ENCODE measurements at places on chromosomes 7 and 10.

- DNase-seq: peak; percentile 31
Observed at GRCh38 chr7:101172854-101173751, 7.0 kb downstream of the NAT16 start.

DNA sequence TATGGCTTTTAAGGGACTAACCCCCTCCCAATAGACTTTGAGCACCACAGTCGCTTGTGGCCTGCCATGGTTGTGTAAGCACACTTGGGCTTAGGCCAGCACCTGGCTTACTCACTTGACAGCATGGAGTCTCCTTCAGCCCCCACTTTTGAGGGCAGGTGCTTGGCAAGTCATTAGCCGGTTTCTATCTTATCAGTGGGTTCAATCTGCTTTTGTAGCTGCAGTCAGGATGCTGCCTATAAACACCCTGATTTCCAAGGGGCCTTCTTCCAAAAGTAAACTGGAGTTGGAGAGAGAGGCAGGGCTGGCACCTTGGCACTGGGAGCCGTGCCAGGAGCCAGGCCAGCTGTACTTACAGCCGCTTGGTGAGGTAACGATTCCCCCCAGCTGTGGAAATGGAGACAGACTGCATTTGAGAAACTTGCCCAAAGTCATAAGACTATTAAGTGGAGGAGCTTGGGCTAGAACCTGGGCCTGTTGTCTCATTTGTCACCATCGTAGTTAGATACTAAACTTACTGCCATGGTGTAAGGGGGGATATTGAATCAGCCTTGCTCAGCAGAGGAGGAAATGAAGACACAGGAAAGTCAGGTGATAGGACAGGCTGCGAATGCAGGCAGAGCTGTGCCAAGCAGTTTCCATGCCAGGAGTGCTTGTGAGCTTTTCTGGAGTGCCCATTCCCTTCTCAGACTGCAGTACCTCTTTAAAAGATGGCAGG lies 92.2 kb upstream of the EFCAB10 start:
- DNase-seq: no peak

DNA sequence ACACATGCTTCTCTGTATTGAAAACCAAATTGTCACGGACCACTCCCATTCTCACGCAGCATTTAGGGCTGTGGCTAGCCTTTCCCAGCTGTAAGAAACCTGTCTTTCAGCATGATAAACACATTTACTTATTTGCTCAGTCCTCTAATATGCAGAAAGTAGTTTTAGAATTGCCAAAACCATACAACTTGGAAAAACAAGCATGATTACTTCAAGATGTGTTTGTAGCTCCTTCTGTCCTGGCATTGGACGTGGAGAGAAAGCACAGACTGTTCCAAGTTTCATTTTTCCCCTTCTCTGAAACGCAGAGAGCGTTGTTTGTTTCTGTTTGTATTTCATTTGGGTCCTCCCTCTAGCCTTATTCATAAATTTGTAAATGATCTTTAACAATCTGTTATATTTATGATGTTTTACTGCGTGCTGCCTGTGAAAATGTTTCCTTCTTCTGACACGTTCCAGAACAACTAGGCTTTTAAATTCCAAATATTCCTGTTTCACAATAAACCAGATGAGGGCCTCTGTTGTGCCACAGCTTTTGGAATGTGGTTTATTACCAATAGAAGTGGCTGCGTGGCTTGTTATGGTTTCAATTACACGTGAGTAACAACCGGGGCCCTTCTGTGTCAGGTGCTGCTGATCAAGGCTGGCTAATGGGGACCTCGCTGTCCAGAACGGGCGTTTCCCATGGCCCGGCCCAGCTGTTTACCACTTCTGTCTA lies 26.1 kb downstream of the MNX1 start:
- no peak for DNase-seq

- DNase-seq: no peak
Observed at GRCh38 chr10:47045331-47045861, 134.2 kb downstream of the PTPN20 start.

DNA sequence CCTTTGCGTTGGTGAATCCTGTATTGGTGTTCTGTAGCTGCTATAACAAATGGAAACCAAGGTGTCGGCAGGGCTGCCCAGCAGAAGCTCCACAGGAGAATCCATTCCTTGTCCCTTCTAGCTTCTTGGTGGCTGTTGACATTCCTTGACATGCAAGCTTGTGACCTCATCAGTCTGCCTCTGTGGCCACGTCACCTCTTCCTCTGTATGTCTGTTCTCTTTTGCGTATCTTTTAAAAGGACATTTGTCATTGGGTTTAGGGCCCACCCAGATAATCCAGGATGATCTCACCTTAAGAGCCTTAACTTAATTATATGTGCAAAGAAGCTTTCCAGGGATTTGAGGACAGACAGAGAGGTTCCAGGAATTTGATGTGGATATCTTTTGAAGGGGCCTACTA lies 15.3 kb upstream of the ZCCHC24 start:
- no peak for DNase-seq

- DNase-seq: no peak
Observed at GRCh38 chr10:11522821-11523245, 88.6 kb downstream of the USP6NL start.

DNA sequence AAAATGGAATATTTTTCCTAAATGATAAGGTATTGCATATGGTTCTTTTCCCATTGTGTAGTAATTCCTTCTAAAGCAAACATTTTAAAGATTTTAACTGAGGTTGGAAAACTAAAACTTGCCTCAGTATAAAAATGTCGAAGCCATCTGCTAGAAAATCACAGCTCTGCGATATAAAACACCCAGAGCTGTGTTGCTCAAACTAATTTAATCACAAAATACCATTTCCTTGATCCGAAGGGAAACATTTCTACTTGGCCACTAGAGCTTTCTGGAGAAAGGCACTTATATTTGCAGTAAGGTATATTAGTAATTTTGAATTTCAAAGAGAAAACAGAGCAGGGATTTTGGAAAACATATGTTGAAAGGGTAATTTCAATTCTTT lies 209.2 kb upstream of the ZNF32 start:
- no peak for DNase-seq

- no peak for DNase-seq
Observed at GRCh38 chr7:159076333-159076732, 68.3 kb downstream of the VIPR2 start.

DNA sequence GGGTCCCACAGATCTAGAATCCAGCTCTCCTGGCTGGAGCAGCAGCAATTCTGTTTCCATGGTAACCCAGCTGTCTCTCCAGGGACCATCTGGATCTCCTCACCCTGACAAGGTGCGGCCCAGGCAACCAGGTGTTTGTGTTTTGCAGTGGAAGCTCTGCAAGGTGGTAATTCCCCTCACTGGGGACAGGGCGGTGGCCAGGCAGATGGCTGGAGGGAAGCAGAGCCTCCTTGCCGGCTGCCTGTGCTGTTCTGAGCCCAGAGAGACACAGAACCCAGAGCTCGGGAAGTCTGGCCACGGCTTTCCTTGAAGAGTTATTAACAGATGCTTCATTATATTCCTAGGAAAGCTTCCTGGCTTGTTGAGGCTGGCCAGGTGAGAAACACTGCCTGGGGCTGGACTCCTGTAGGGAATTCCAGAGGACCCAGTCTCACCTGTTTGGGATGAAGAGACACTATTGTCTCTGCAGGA lies 118.2 kb upstream of the PPIF start:
- DNase-seq: no peak

DNA sequence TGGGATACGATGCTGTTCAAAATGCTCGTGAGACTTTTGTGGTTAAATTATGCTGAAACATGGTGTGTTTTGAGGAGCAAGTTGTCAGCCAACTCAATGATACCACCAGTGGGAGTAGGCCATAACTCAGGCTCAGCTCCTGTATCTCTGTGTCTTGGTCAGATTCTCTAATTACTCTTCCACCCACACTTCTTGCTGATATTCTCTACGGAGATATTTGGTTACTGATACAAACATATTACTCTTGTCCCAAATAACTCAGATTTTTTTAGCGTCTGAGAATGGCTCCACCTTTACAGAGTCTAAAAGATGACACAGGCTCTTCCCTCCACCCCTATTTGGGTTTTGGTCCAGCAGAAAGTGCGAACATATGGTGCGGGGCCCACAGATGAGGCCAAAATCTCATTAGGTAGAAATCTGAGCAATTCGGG lies 168.9 kb downstream of the PKD1L1 start:
- DNase-seq: no peak

DNA sequence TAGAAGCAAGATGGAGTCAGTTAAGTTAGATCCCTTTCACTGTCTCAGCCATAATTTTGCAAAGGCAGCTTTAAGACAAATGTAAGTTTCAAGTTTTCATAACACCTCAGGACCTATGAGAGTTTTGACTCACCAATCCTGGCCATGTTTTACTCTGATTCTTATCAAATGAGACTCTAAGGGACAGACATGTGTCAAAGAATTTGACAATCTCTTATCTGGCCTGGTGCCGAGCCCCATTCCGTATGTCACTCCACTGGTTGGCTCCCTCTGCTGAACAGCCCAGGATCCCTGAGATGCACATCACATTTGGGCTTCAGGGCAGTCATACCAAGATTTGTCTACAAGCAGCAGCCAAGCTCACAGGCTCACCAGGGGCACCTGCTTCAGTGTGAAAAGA lies 187.6 kb upstream of the STK17A start:
- DNase-seq: no peak

GRCh38 chr10:72375173-72375572 lies 20.5 kb upstream of the DNAJB12 start:
- no peak for DNase-seq

DNA sequence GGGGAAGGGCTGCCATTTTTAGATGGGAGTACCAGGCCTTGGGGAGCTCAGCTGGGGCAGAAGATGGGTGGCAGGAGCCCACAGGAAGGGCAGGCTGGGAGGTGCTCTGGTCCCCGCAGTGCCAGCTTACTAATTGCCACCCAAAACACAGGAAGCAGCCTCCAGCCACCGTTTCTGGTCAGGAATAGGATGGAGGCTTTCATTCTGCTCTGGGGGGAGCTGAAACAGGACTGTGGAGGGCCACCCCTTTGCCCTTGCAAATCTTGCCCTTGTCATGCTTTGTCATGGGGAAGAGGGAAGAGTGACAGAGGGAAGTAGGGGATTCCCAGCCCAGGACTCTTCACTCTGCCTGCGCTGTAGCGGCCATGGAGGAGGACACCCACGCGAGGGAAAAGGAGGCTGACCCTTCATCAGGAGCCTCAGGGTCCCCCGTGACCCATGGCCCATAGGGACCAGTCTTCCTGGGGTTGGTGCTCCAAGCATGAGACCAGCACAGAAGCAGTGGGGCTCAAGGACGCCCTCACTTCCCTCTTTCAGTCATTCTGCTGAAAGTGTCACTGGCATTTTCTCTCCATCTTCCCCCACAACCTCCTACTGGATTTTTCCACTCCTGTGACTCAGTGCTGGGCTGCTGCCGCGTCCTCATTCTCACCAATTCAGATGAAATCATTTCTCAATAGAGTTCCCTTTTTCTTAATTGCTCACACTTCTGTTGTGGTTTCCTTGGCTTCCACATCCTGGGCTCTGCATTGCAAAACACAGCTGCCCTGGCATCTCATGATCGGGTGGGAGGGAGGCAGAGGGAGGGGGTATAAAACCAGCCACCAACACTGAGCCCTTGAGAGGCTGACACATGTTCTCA lies 61.9 kb downstream of the MKI67 start:
- DNase-seq: peak; percentile 79

DNA sequence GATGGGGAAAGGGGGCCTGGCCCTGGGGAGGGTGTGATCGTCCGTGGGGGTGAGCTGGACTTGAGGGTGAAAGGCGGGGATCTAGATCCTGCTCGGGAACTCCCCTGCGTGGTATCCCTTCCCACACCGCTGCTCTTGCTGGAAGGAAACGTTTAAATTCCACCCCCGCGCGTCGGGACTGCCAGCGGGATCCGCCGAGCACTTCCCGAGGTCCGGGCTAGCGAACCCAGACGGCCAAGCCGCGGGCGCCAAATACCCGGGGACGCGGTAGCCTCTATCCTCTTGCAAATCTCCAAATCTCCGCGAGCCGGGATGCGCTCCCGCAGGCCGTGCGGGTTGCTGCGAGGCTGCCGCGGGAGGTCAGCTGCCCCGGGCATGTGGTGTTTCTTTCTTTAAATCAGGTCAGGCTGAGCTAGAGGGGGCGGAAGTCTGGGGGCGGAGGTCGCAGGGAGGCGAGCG lies 904 bp downstream of the NPTX2 start:
- DNase-seq: no peak

- no peak for DNase-seq
Observed at GRCh38 chr10:132884041-132884440, 58.3 kb downstream of the CFAP46 start.

GRCh38 chr7:21580073-21580521 lies 37.3 kb downstream of the DNAH11 start:
- DNase-seq: no peak

DNA sequence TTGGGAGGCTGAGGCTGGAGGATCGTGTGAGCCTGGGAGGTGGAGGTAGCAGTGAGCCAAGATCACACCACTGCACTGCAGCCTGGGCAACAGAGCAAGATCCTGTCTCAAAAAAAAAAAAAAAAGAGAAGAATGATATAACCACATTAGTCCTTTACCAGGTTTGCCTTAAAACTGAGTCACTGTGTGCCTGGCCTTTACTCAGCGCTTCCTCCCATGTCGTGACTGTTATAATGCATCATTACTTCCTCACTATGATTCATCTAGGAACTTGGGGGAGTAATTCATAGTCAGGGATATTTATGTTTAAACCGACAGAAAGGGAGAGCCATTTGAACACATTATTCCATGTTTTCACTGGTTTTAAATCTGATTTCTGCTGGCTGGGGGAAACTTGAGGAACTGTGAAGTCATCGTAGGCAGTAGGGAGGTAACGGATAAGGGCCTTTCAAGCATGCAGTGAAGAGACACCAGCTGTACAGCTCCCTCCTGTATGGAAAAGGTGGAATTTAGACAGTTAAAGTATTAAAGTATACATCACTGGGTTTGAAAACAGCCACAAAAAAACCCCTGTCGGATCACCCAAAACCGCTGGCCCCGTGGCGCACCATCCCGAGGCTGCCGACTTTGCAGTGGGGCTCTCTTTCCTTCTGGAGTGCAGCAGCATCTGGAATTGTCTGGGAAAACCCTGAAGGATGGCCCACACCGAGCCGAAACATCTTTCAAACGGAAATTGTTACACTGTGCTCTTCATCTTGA lies 119.8 kb downstream of the NKX6-2 start:
- no peak for DNase-seq

DNA sequence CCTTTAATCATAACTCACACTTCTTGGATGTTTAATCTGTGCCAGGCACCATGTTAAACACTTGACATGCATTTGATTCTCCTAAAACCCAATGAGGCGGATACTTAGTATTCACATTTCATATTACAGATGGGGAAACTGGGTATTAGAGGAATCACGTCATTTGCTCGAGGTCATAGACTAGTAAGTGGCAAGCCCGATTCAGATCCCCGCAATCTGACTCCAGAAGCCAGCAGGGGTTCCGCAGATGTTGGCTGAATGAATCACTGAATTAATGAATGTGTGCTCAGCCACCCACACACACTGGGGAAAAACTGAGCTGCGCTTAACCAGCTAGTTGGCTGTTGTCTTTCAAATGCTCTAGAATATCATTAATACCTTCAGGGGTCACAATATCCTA lies 22.5 kb upstream of the ENO4 start:
- DNase-seq: no peak

GRCh38 chr10:43383204-43383971 lies 12.0 kb downstream of the FXYD4 start:
- no peak for DNase-seq

- no peak for DNase-seq
Observed at GRCh38 chr7:74057216-74057925, 26.2 kb upstream of the LIMK1 start.

Measured in activated naive CD8-positive, alpha-beta T cell treated with anti-CD3 and anti-CD28 coated beads, Interleukin-2, amount 50 U/mL, for 24 hours (primary cell).